ENCODE measurements at places on chromosomes 4 and X. TPM values are rescaled to one million over a fixed set of nuclear protein-coding genes. Genes with fewer than 3 reads are reported as not detected.

DNA sequence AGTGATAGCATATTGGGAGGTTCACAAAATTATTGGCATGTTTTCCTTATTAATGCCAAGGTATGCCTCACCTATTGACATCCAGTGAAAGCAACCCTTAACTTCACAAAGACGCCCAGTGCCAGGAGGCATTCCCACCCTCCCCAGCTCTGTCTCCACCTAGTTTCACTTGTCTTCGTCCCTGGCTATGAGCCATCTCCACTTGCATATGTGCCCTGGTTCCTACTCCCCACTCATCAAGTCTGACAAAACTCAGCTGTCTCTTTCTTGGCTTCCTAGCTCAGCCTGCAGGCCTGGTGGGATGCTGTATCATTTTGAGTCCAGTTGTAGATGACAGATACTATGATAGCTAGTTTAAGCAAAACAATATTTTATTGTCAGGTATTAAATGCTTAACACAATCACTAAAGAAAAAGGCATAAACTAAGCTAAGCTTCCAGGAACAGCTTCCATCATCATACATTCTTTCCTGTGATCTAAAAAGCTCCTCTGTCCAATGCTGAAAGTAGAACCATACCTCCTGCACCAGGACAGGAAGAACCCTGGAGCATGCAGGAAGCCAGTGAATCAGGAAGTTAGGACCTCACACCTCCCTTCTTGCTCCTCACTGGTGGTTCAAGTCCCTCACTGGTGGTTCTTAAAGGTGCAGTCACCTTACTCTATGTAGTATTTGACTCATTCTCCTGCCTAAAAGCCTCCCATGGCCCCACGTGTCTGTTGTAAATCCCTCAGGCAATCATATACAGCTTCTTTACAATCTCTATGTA lies 410.3 kb upstream of the RASGEF1B start:
- DNase-seq: no peak

DNA sequence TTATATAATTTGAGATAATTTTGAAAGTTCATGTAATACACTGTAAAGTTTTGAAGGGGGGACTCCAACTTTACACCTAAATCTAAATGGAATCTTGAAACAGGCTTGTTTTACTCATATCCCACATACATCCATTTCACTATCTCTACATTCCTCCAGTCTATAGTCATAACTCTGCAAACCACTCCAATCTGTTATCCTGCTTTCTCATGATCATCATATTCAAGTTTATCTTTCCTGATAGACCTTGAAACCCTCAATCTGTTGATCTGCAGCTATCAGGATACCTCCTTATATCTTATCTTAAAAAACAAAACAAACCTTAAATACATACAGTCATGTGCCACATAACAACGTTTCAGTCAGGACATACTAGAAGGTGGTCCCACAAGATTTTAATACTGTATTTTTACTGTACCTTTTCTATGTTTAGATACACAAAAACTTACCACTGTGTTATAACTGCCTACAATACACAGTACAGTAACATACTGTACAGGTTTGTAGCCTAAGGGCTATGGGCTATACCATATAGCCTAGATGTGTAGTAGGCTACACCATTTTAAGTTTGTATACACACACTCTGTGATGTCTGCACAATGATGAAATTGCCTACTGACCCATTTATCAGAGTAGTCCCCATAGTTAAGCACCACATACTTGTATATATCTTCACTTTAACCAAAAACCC lies 14.0 kb downstream of the CHIC2 start:
- DNase-seq: no peak

Gene FGF5
- 7.7 TPM for total RNA-seq

DNA sequence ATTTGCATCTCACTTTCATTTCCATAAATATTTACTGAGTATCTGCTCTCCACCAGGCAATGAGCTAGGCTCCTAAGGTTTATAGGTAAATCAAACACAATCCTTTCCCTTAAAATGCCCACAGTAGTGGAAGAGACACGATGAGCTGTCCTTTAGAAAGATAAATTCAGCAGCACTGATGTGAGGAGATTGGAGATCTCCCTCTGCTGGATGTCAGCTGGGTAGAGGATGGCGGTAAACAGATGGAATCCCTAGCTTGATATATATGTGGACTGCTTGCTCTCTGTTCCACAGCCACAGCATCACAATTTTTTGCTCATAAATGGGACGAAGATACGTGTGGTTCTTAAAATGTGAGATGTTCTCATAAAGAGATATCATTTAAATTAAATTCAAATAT lies 216.4 kb upstream of the RASGEF1B start:
- DNase-seq: no peak

GRCh38 chr4:24922416-24922815 lies 9.6 kb upstream of the CCDC149 start:
- no peak for DNase-seq
